ENCODE measurements at places on chromosomes 7 and 10. TPM values are rescaled to one million over a fixed set of nuclear protein-coding genes. Genes with fewer than 3 reads are reported as not detected.

OR6V1 gene
- not detected for total RNA-seq

ANLN gene
- 1.9 TPM for total RNA-seq

PALD1 gene
- 10.7 TPM for total RNA-seq

IFIT1 gene
- 13.2 TPM for total RNA-seq

PHF14 gene
- total RNA-seq: 51.8 TPM

HMX2 gene
- total RNA-seq: not detected

NACAD gene
- total RNA-seq: 15.7 TPM

RRP12 gene
- 31.9 TPM for total RNA-seq

- H3K36me3 ChIP-seq: no peaks in the 10 kb centered on the region
- no peaks in the 10 kb centered on the region for H3K27me3 ChIP-seq
- H3K4me1 ChIP-seq: no peaks in the 10 kb centered on the region
These were observed 90.1 kb downstream of the SNX10 start for GRCh38 chr7:26381476-26382353.

DNA sequence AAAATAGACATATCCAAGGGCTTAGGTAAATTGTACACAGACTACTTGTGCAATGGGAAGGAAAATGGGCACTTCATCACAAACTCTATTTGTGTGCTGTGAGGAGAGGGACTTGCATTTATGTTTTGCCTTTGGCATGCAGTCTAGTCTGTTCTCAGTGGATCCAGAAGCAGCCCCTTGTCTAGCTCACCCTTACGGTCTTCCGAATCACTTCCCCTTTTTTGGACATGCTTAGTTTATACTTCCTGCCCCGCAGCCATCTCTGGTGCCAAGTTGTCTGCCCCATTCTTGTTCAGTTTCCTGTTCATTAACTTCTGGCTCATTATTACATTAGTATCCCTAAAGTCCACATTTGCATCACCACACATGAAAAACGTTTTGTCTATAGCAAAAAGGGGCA, 161.6 kb downstream of the NRCAM start:
- no peaks in the 10 kb centered on the region for H3K27me3 ChIP-seq
- H3K27ac ChIP-seq: no peak overlapping the region
- no peak for DNase-seq
- H3K4me1 ChIP-seq: peaks cover 2% of the 10 kb centered on the region
- H3K36me3 ChIP-seq: no peaks in the 10 kb centered on the region

- no peak overlapping the region for H3K27ac ChIP-seq
- DNase-seq: no peak
- H3K36me3 ChIP-seq: no peaks in the 10 kb centered on the region
- no peak overlapping the region for H3K4me3 ChIP-seq
- H3K4me1 ChIP-seq: no peaks in the 10 kb centered on the region
These were observed 21.7 kb downstream of the CCM2 start for GRCh38 chr7:45021604-45022296.

DNA sequence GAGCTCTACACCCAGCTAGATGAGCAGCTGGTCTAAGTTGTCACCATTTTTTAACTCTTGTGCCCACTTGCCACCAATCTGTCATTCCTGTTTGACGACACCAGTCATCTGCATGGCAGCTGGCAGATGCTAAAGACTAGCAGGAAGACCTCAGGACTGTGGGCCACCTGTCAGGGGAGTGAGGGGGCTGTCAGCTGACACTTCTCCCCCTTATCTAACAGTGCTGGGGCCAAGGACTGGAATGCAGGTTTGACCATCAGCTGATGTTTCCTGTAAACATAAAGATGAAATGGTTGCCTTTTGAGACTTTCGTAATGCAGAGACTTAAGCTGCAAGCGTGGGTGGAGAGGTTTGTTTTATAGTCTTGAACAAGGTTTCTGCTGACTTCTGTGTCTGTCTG, 93.5 kb downstream of the WNT2 start:
- H3K27me3 ChIP-seq: no peaks in the 10 kb centered on the region
- H3K4me3 ChIP-seq: no peak overlapping the region
- DNase-seq: no peak
- no peaks in the 10 kb centered on the region for H3K4me1 ChIP-seq

DNA sequence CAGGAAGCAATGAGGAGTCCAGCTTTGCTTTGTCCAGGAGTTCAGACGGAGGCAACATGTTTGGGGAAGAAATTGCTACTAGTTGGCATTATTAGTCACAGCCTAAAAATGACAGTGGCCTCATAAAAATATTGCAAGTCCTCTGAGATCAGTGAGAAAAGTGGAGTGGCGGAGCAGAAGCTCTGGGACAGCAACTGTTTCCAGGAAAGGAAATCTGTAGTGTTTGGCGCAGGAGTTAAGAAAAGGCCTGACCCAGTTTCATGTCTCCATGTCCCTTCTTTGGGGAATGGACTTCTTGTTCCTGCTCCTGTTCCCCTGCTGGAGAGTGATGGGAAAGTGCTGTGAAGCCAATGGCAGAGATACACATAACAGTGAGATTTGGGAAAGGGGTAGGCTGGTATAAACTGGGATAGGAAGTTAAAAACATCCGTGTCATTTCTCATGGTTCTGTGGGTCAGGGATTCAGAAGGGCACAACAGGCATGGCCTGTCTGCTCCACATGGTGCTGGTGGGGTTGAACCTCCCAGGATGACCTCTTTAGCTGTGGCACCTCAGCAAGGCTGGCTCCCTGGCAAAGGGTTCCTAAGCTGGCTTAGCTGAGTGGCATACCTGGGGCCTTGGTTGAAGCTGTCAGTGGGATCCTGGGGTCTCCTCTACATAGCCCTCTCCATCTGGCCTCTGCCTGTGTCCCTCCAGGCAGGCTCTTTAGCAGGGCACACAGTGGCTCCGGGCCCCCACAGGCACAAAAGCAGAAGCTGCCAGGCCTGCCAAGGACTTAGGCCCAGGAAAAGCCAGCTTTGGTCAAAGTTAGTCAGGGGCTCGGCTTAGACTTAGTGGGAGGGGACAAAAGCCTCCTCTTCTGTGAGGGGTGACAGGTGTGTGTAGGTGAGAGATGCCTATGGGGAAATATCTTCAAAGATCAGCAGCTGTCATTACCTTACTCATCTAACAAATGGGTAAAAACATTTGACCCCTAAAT, 77.7 kb downstream of the WDFY4 start:
- H3K4me3 ChIP-seq: no peak overlapping the region
- no peak for DNase-seq
- H3K4me1 ChIP-seq: no peaks in the 10 kb centered on the region

DNA sequence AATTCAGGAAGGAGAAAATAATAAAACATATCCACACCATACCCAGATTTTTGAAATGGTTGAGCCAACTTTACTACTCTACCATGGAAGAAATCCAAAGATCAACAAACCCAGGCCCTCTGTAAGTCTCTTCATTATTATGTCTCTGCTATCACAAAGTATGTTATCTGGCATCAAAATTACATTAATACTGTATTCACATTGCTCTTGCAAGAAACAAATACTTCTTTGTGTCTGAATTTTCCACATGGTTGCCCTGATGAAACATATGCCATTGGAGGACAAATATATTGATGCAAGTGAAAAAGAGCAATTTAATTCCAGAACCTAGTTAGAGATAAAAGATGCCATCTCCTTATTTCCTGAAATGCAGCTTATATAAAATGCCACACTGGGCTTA, 204.0 kb downstream of the FZD1 start:
- H3K27me3 ChIP-seq: no peaks in the 10 kb centered on the region
- H3K4me1 ChIP-seq: no peaks in the 10 kb centered on the region
- H3K27ac ChIP-seq: no peak overlapping the region
- no peaks in the 10 kb centered on the region for H3K36me3 ChIP-seq
- no peak for DNase-seq
- H3K4me3 ChIP-seq: no peak overlapping the region

DNA sequence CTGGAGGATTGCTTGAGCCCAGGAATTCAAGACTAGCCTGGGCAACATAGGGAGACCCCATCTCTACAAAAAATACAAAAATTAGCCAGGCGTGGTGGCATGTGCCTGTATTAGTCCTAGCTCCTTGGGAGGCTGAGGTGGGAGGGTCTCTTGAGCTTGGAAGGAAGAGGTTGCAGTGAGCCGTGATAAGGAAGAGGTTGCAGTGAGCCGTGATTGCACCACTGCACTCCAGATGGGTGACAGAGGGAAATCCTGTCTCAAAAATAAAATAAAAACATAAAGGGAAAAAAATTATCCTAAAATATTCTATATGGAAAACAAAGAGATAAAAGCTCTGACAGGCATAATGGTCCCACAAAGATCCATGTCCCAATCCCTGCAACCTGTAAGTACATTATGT, 87.9 kb upstream of the KAT6B start:
- no peak overlapping the region for H3K27ac ChIP-seq
- H3K36me3 ChIP-seq: no peaks in the 10 kb centered on the region
- H3K4me1 ChIP-seq: no peaks in the 10 kb centered on the region
- H3K27me3 ChIP-seq: no peaks in the 10 kb centered on the region
- no peak for DNase-seq

DNA sequence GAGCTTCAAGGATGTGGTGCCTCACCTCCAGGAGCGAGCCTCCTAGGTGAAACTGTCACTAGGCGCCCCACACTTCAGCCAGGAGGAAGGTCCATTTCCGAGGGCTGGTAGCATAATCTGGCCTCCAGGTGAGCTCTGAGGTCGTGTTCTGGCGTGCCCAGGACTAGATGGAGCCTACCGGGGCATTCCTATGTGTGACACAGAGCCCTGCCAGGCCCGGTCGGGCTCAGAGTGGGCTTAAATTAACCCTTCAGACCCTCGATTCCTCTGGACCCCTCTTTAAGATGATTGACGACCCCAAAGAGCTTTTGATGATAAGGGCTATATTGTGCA, 233.1 kb downstream of the EBF3 start:
- no peaks in the 10 kb centered on the region for H3K4me1 ChIP-seq
- no peaks in the 10 kb centered on the region for H3K27me3 ChIP-seq
- H3K4me3 ChIP-seq: no peak overlapping the region
- no peaks in the 10 kb centered on the region for H3K36me3 ChIP-seq
- H3K27ac ChIP-seq: no peak overlapping the region
- DNase-seq: no peak

- H3K27ac ChIP-seq: no peak overlapping the region
- H3K4me1 ChIP-seq: peaks cover 10% of the 10 kb centered on the region
- H3K27me3 ChIP-seq: no peaks in the 10 kb centered on the region
- DNase-seq: no peak
These were observed 91.3 kb upstream of the ANK3 start for GRCh38 chr10:60480865-60481563.

DNA sequence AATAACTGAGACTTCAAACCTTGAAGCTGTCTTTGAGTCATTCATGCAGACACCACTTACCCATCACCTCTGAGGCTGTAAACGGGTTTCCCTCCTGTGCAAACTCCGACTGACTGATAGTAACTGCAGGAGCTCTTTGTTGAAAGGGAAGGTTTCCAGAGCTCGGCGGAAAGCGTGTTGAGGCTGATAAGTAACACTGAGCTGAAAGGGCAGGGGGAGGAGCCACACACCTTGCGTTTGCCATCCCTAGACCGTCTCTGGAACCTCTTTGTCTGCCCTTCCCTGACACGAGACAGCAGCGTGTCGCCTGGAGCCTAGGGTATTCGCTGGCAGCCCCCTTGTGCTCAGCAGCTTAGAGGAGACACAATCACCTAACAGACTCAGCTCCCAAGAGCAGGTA, 134.0 kb downstream of the PAXIP1 start:
- no peaks in the 10 kb centered on the region for H3K4me1 ChIP-seq
- H3K36me3 ChIP-seq: no peaks in the 10 kb centered on the region
- H3K27me3 ChIP-seq: no peaks in the 10 kb centered on the region
- H3K27ac ChIP-seq: no peak overlapping the region

- no peak overlapping the region for H3K4me3 ChIP-seq
- no peaks in the 10 kb centered on the region for H3K4me1 ChIP-seq
- no peak for DNase-seq
- no peaks in the 10 kb centered on the region for H3K27me3 ChIP-seq
- no peak overlapping the region for H3K27ac ChIP-seq
- H3K36me3 ChIP-seq: no peaks in the 10 kb centered on the region
These were observed 107.5 kb downstream of the KIF20B start for GRCh38 chr10:89808842-89809241.

DNA sequence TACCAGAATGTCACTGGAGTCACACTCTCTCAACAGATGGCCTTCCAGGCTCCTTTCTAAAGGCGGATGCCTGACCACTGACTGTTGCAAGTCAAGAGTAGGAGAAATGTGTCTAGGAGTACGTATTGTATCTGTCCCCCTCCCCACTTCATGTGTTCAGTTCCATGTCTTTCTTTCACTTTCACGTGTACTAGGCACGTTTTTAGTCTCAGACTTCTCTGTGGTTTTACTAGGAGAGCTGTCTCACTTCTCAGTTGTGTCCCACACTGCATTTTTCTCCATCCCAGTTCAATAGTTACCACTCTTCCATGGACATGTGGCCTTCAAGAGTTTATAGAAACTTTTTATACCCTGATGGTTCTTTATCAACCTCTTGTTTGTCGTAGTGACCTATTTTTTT, 893.0 kb downstream of the NRG3 start:
- peaks cover 2% of the 10 kb centered on the region for H3K4me1 ChIP-seq
- no peak overlapping the region for H3K4me3 ChIP-seq
- no peak for DNase-seq
- H3K36me3 ChIP-seq: no peaks in the 10 kb centered on the region
- H3K27me3 ChIP-seq: no peaks in the 10 kb centered on the region

GRCh38 chr7:7567898-7568531, 1.3 kb downstream of the MIOS start:
- no peaks in the 10 kb centered on the region for H3K27me3 ChIP-seq
- H3K4me1 ChIP-seq: no peaks in the 10 kb centered on the region
- no peaks in the 10 kb centered on the region for H3K36me3 ChIP-seq

GRCh38 chr10:96683065-96683464, 37.2 kb downstream of the PIK3AP1 start:
- no peaks in the 10 kb centered on the region for H3K4me1 ChIP-seq
- H3K27me3 ChIP-seq: no peaks in the 10 kb centered on the region
- H3K4me3 ChIP-seq: no peak overlapping the region
- no peaks in the 10 kb centered on the region for H3K36me3 ChIP-seq

DNA sequence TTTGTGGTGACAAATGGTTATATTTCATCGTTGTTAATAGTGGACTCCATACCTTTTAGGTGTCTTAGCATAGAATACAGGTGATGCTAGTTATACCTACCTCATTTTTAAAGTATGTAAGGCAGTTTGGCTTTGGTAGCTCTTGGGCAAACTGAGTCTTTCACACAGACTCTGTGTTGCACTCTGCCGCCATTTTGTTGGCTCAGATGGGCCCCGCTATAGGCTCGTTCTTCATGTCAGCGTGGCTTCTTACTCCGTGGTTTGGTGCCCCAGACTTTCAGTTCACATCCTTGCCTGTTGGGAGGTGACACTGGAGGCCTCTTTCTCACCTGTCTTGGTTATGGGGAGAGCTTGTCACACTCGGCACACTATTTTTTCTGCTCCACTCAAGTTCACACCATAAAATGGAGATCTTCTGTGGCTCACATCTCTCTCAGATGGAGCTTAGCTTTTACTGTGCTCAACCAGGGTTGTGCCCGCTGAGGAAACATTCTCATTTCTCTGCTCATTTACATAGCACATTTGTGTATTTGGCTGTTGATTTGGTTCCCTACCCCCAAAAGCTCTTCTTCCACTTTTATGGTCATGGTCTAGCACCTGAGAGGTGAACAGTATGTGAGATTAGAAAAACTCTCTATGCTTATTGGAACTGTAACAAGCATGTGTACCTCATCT, 178.5 kb downstream of the ARID5B start:
- no peaks in the 10 kb centered on the region for H3K36me3 ChIP-seq
- peak overlapping the region; percentile 46 for H3K27ac ChIP-seq
- DNase-seq: no peak
- no peak overlapping the region for H3K4me3 ChIP-seq
- H3K4me1 ChIP-seq: peaks cover 2% of the 10 kb centered on the region
- no peaks in the 10 kb centered on the region for H3K27me3 ChIP-seq

GRCh38 chr10:6056411-6057135, 5.6 kb downstream of the IL2RA start:
- H3K4me3 ChIP-seq: no peak overlapping the region
- H3K27ac ChIP-seq: no peak overlapping the region
- no peaks in the 10 kb centered on the region for H3K36me3 ChIP-seq
- no peaks in the 10 kb centered on the region for H3K27me3 ChIP-seq
- H3K4me1 ChIP-seq: no peaks in the 10 kb centered on the region
- no peak for DNase-seq
